ENCODE measurements at places on chromosomes 4 and X.

DNA sequence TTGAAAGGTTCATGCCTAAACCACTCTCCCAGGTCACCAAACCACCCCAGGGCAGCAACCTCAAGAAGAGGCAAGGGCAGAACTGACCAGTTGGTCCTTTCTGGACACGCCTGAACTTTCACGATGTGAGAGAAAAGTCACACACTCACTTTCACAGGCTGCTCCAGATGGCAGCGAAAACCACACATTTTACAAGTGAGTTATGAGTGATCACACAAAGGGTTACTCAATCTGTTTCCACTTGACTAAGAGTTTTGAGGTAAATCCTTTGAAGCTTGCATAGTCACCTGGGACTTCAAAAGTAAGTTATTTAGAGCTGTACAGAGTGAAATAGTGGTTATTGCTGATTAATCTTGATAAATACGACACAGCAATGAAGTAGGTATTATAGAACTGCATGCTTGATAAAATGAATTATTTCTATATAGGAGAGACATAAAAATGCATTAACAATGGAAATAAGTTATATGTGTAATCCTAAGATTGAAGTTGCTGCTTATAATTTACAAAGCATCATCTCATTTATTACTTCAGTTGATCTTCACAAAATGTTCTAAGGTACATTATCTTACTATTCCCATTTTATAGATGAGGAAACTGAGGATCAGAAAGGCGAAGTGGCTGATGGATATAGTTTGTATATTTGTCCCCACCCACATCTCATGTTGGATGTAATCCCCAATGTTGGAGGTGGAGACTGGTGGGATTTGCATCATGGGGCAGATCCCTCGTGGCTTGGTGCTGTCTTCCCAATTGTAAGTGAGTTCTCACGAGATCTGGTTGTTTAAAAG is 103.0 kb upstream of the KLF3 start:
- no peak for DNase-seq

- DNase-seq, result no peak
Observed at GRCh38 chr4:2182994-2183393, 58.9 kb downstream of the HAUS3 start.

DNA sequence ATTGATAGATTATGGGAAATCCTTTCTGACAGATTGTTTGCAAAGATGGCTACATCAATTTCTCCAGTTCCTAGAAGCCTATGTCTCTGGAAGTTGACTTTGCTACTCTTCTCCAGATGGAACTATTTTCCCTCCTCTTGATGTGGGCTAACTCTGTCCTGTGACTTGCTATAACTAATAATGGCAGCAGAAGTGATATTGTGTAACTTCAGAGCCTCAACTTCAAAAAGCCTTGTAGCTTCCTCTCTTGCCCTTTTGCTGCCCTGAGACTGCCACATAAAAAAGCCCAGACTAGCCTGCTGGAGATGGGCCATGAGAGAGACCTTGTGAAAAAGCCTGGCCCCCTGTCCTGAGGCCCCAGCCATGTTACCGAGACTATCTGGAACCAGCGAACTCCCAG is 210.7 kb upstream of the SLC7A11 start:
- no peak for DNase-seq

DNA sequence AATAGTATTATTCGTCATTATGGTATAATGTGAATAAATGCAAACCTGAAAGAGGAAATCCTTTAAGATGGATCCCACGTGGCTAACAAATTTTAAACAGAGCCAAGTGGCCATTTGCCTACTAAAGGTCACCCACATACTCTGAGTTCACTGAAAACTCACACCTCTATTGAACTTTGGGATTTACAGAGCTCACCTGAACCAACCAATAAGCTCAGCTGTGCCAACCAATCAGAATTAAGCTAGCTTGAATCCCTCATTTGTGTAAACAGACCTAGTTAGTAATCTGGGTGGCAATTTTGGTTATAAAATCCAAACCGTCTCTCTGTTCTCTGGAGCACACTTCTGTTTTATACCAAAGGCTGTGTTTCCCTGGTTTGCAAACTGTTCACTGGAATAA is 5.4 kb upstream of the NUDT9 start:
- DNase-seq, result no peak

- no peak for DNase-seq
Observed at GRCh38 chr4:47221721-47222120, 190.4 kb downstream of the GABRB1 start.

- DNase-seq, result no peak
Observed at GRCh38 chrX:2409796-2410195, 91.0 kb downstream of the DHRSX start.

DNA sequence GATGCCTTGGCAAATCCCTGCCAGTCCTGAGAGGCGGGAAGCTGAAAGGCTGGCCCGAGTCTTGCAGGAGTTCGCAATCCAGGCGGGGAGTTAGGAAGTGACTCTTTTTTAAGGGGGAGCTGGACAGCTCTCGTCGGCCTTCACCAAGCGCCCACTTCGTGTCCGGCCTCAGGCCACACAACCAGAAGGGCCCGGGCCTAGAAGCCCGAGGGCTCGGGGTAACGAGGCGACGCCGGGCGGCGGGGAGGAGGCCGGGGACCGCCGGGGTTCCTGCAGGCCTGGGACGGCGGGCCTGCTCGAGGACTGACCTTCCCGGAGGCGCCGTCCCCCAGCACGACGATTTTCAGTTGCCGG is 395 bp downstream of the RAB28 start:
- no peak for DNase-seq

DNA sequence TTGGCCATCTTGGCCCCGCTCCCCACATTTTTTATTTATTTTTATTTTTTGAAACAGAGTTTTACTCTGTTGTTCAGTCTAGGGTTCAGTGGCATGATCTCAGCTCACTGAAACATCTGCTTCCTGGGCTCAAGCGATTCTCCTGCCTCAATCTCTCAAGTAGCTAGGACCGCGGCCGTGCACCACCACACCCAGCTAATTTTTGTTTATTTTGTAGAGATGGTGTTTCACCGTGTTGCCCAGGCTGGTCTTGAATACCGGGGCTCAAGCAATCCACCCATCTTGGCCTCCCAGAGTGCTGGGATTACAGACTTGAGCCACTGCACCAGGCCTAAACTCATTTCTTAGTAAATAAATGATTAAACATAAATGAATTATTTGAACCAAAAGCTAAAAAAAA is 322.0 kb upstream of the LCORL start:
- no peak for DNase-seq

GRCh38 chr4:55546506-55546755 is 278 bp downstream of the CLOCK start:
- DNase-seq, result no peak

DNA sequence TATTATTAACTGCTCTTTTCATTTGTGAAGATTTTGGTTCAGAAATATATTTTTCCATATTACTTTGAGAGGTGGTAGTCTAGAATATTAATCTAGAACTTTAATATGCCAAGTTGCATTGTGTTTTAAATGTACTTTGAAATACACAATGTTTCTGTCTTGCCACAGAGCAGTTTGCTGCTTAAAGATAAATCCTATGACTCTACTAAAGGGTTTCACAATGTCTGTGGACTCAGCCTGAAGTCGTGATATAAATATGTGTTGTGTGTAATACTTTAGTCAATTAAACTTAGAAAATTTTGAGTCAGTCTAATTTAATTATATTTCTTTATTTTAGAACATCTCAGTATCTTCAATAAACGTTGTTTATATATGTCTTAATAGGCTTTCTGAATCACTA is 1771.7 kb upstream of the PCDH7 start:
- DNase-seq, result no peak

- no peak for DNase-seq
Observed at GRCh38 chr4:721261-722168, 15.9 kb downstream of the PCGF3 start.

DNA sequence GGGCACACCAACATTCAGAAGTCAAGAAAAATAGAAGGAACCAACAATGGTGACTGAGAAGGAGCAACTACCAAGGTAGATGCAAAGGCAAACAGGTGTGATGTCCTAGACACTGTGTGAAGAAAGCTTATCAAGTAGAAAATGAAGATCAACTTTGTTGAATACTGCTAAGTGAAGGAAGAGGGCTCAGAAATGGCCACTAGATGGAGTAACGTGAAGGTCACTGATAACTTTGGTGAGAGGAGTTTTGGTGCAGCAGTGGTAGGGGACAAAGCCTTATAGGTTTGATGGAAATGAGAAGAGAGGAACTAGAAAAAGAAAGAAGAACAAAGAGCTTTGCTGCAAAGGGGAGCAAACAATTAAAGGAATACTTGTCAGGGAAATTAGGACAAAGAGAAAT is 23.5 kb downstream of the OTC start:
- no peak for DNase-seq

GRCh38 chr4:94909645-94910044 is 151.9 kb downstream of the BMPR1B start:
- no peak for DNase-seq

GRCh38 chrX:112735147-112735546 is 55.4 kb upstream of the LHFPL1 start:
- no peak for DNase-seq

DNA sequence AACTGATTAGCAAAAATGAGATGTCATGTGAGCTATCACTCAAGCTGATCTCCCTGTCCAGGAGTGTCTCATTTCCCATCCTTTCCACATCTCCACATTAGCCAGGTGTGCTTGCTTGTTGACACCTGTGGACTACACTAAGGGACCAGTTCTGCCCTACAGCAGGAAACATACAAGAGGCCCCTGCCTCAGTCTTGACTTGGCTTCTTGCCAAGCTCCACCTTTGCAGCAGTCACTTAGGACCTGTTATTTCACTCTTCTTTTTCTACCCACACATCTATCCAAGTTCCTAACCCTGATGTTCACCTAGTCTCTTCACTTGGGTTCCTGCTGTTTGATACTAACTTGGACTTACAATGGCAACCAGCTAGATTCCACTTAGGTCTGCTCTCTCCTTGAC is 13.2 kb downstream of the FRMD7 start:
- no peak for DNase-seq

- peak; percentile 21 for DNase-seq
Observed at GRCh38 chr4:145098675-145099037, 545 bp downstream of the ABCE1 start.

- DNase-seq, result no peak
Observed at GRCh38 chrX:56811599-56811998, 82.6 kb downstream of the NBDY start.

- DNase-seq, result no peak
Observed at GRCh38 chr4:85919200-85919887, 440.5 kb downstream of the MAPK10 start.

GRCh38 chr4:11299016-11299415 is 129.7 kb downstream of the HS3ST1 start:
- no peak for DNase-seq

- no peak for DNase-seq
Observed at GRCh38 chr4:22071749-22072148, 123.2 kb upstream of the KCNIP4 start.

DNA sequence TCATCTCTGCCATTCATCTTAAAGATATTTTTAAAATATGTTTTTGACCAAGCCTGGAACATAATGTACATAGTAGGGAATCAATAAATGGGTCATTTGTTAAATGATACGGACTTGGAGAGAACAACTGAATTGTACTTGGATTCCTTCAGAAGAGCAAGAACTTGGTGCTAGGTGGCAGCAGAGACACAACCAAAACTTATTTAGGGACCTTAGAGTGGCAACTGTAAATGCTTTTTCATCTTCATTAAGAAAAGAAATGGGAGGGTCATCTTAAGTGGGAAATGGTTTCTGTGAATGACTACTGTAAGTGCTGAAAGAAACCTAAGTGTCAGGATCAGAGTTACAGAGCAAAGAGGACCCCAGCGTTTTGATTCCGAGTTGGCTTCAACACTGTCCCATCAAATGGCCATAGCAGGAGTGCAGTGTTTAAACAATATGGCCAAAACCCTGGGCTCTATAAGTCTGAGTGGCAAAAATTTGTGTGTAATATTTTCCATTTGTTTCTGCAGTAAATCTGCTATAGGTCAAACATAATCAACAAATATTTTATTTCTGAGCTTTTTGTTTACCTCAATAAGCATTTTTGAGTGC is 213.6 kb downstream of the PALLD start:
- no peak for DNase-seq

- DNase-seq, result peak; percentile 55
Observed at GRCh38 chr4:184168406-184169019, 49.2 kb downstream of the ENPP6 start.

DNA sequence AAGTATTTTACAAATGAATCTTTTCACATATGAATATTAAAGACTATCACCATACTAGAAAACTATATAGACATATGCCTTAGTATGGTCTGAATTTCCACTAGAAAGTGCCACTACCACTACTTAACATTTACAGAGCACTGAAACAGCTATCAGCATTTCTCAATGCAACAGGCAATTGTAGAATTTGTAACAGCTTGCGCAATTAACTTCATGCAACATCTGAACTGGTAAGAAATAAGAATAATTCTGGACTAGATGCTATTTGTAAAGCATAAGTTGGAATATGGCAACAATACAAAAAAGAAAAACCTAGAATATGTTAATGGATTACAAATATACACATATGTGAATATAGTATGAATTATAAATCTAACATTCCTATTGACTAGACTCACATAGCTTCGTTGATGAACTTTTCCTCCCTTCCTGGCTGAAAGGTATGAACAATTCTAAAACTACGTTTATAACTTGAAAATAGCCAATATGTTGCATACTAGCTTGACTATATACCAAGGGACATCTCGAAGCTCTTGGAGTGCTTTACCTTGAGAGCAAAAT is 82.0 kb downstream of the ATP8A1 start:
- no peak for DNase-seq

- no peak for DNase-seq
Observed at GRCh38 chr4:95077864-95078263, 320.1 kb downstream of the BMPR1B start.

GRCh38 chr4:2615821-2616220 is 79.4 kb downstream of the FAM193A start:
- no peak for DNase-seq

GRCh38 chr4:172830295-172830764 is 338.3 kb upstream of the GALNT7 start:
- no peak for DNase-seq

DNA sequence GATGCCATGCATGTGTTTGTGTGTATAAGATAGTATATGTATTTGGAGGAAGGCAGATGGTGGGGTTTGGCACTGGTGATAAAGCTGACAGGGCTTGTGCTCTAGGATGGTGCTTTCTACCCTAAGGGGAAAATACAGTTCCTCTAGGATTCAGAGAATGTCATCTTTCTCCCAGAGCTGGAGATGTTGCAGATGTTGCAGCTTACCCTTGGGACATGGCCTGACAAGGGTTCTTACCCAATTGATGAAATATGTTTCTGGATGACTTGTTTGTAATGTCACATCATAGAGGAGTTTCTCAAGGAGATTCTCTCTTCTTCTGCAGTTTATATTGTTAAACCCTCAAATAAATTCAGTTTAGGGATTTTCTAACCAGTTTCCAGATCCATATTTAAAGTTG is 52.5 kb upstream of the PITX2 start:
- DNase-seq, result no peak

GRCh38 chrX:67604979-67605703 is 61.3 kb downstream of the AR start:
- DNase-seq, result no peak

DNA sequence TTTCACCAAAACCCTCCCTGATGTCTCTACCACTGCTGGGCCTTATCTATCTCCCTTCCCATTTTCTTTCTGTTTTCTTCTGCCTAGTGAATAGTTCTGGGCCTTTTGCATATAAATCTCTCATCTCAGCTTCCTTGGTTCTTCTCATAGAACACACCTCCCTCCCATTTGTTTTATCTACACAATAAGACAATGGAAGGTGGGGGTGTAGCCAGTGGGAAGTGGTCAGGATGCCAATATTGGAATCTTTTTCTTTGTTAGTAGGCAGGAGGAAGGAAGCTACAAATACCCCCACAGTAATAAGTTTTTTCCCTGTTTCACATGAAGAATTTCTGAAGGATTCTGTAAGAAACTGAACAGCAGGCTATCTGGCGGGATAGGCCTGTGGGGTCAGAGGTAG is 30.9 kb upstream of the RHOH start:
- no peak for DNase-seq
